Muscle of leg (tissue), 16 donors: ENCODE measurements at places on chromosomes 4 and X. TPM values are rescaled to one million over a fixed set of nuclear protein-coding genes. Genes with fewer than 3 reads are reported as not detected.

Gene TDO2
- total RNA-seq, result 0.13 TPM

Gene IL15
- total RNA-seq, result 4.5 TPM

Gene C4orf51
- total RNA-seq, result not detected

Gene ENOX2
- total RNA-seq, result 11.6 TPM

Gene SCML2
- total RNA-seq, result 6.3 TPM

Gene SMIM10L2A
- total RNA-seq, result 1.6 TPM

Gene EDA
- total RNA-seq, result 12.3 TPM

Gene CENPE
- total RNA-seq, result 6.0 TPM

Gene P2RY8
- 0.58 TPM for total RNA-seq

Gene RPS3A
- 7,127 TPM for total RNA-seq

Gene DMD
- total RNA-seq, result 106 TPM

Gene TMEM271
- total RNA-seq, result 0.04 TPM
